NCI-H446 treated with DMSO at 0.1 percent for 48 hours (cell line): ENCODE measurements at places on chromosomes 2 and 18.

DNA sequence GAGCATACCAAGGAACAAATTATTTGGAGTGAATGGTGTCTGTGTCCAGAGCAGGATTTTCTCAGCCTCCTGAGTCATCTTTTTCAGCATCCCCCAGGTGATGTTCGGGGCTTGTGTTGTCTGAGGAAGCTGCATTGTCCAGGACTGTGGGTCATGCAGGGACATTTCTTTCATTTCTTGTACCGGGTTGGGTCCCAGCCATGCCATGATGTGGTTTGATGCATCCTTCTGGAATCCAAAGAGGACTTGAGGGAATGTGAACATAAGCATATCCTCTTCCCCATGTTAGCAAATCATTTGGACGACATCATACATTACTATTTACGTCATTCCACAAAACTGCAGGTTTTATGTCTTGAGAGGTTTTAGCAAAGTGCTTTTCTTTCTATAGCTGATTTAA, 797.8 kb downstream of the CCDC85A start:
- DNase-seq = no peak

GRCh38 chr2:101980368-101980767, 11.4 kb upstream of the IL1R2 start:
- no peak for DNase-seq

DNA sequence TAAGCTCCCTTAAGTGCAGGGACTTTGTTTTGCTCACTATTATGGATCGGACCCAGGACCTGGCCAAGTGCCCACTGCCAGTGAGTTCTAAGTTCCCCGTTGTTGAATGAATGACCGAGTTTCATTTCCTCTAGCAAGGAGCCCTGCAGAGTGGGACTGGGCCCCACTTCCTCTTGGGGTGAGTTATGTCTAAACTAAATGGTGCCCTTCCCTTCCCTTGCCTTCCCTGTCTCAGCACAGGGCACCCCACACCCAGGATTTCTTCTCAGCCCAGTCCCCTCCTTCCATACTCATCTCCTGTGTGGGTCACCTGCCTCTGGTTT, 195.3 kb upstream of the HS6ST1 start:
- DNase-seq = no peak

- no peak for DNase-seq
Observed at GRCh38 chr18:34991152-34991551, 50.1 kb upstream of the MAPRE2 start.

DNA sequence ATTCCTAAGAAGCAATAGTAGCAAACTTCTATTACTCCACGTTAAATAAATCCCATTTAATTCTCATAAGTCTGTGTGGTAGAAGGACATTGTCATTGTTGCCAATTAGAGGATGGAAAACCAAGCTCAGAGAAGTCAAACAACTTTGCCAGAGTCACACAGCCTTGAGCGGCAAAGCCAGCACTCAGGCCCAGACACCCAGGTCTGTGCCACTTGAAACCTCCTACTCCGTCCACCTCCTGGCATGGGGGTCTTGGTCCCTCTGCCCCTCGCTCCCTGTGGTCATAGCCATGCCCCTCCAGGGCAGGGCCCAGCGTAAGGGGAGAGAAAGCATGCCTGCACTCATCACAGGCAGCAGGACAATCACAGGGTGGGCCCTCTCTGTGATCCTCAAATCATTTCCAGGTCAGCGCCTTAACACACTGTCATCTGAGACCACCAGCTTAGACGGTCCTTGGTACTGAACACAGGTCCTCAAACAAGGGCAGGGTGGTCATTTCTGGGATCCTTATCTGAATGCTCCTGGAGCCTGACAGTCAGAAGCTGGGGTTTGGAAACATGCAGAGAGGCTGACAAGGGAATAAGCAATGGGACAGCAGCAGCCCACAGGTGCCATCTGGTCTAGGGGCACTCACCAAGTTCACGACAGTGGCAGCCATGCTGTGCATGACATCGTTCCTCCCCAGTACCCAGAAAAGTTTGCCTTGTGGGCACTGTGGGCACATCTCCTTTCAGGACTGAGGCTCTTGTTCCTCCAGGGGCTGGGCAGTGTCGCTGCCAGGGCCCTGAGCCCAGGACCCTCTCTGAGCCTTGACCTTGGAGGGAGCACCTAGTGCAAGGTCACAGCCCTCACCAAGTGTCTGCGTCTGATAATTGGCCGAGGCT, 38.2 kb downstream of the FAM178B start:
- DNase-seq = no peak

GRCh38 chr2:186009341-186009740, 270.7 kb downstream of the FSIP2 start:
- no peak for DNase-seq

DNA sequence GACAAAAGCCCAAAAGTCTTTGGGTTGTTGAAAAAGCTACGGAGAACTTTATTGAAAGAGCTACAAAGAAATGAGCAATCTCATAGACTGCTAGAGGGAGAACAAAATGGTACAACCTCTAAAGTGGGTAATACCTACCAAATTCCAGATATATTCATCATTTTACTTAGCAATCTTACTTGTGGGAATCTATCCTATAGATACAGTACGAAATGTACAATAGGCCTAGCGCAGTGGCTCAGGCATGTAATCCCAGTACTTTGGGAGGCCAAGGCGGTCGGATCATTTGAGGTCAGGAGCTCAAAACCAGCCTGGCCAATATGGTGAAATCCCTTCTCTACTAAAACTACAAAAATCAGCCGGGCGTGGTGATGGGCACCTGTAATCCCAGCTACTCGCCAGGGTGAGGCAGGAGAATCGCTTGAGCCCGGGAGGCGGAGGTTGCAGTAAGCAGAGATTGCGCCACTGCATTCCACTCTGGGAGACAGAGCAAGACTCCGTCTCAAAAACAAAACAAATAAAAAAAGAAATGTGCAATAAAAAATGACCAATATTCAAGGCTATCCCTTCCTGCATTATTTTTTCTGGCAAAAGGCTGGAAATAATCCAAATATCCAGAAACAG, 10.1 kb downstream of the EXOC6B start:
- DNase-seq = no peak

GRCh38 chr18:13502585-13502984, 223.8 kb downstream of the FAM210A start:
- DNase-seq = no peak

- no peak for DNase-seq
Observed at GRCh38 chr2:215851082-215851481, 162.3 kb downstream of the MREG start.

DNA sequence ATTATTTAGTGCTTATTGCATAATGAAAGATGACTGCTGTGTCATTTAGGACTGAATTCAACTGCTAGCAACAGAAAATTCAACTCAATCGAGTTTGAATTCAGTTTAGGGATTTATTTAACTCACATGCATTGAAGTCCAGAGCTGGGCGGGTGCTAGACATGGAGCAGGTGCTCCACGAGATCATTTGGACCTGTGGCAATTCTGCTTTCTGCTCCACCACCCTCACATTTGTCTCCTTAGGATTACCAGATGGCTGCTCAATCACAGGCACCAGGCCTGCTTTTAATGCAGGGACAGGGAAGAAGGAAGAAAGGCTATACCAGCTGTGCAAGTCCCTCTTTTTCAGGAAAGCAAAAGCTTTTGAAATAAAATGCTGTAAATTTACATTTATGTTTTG, 572.9 kb upstream of the SLC8A1 start:
- no peak for DNase-seq

GRCh38 chr2:37059841-37060240, 24.3 kb downstream of the HEATR5B start:
- no peak for DNase-seq

DNA sequence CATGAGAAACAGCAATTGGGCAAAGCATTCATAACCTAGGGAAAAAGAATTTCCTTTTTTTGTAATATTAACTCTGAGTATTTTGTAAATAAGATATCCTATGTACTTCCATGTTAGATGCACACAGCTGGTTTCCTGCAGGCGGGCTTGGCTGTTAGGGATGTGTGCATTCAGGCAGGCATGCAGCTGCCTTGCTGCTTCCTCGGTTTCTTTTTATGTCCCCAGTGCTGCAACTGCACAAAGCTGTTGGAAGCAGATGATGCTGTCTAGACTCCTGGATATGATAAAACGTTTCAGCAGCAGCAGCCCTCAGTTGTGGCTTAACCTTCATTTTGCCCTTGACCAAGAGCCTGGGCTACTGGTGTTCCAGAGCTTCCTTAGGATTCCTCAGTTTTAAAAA, 89.4 kb upstream of the EML6 start:
- DNase-seq = no peak

GRCh38 chr18:46070232-46070631, 1.8 kb downstream of the PSTPIP2 start:
- no peak for DNase-seq

GRCh38 chr2:72527424-72527823, 298.4 kb downstream of the EXOC6B start:
- no peak for DNase-seq

GRCh38 chr2:165952085-165952484, 1.5 kb downstream of the TTC21B start:
- no peak for DNase-seq

GRCh38 chr2:47735912-47736311, 47.0 kb upstream of the MSH6 start:
- DNase-seq = no peak

DNA sequence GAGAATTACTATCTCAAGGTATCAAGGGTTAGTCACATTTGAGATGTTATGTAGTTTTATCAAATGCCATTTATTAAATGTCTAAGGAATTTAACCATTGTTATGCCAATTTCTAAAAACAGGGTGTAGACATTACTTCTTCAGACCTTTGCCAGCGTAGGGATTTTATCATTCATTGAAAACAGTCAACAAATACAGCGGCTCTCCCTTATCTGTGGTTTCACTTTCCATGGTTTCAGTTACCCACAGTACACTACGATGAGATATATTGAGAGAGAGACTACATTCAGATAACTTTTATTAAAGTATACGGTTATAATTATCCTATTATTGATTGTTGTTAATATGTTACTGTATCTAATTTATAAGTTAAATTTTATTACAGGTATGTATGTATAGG, 234.7 kb downstream of the TMX3 start:
- DNase-seq = no peak

GRCh38 chr2:10547663-10548376, 99.7 kb upstream of the ODC1 start:
- DNase-seq = no peak

DNA sequence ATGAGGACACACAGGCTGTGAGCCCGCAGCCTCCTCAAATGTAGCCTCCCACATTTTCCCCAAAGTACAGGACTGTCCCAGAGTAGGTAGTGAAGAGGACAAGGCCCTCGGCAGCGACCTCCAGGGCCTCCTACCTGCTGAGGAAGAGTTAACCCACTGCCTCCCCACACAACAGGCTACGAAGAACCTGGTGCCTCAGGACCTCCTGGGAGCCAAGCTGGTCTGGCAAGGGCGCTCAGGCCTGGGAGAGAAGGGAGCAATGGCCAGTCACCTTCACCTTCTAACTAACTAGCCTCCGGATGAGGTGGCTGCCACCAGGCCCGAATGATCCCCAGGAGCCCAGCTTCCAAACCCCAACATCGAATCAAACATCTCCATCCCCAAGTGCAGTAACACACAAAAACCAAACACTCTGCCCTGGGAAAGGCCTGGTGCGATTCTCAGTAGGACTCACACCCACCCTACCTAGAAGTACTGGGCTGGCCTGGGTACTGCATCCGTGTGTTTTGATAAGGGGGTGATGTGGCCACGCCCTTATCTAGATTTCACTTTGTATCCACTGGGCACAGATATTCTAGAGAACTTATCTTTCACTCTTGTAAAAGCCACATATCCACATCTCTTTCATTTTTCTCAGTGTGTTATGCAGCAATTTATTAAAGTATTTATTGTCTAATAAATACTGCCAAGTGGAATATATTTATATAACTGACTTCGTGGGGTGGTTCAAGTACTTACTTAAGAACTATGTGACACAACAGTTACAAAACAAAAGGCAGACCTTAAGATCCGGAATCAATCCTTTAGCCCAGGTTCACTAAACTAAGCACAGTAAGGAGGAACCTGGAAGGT, 9.7 kb downstream of the ERFE start:
- DNase-seq = no peak

- DNase-seq = no peak
Observed at GRCh38 chr18:4813708-4814107, 358.6 kb upstream of the DLGAP1 start.

DNA sequence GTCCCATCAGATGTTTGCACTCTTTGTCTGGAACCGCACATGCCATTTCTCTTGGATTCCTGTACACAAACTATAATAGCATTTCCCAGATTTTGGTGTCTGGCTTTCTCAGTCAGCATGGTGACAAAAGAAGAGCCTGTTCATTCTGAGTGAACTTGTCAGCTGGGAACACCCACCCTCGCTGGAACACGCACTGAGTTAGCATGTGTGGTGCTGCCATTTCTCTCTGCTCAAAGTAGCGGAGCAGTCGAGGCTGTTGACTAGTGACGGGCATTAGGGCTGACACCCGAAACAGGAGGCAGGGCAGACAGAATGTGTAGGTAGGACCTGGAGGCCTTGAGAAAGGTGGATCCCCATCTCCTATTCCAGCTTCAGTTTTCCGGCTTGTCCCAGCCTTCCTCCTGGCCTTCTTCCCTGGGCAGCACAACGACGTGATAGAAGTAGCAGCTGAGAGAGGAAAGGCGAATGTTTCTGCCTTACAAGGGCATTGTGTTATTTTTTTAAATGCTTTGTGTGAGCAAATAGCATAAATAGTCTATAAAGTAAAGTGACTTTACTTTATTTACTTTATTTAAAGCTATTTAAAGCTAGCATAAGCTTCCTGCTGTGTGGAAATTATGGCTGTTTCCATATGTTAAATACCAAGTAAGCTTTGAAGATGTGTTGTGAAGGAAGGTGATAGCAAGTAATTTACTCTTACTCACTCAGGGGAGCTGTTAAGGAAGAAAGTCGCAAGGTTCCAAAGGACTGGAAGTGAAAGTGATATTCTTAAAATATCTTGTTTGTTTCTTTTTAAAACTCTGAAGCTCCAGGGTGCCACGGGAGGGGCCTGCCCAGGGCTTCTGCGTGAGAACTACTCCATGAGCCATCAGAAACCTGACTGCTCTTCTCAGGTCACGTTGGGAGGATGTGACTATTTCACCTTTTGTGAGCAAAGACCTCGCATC, 272.6 kb downstream of the NEDD4L start:
- DNase-seq = no peak

GRCh38 chr2:233477548-233478433, 88.8 kb downstream of the USP40 start:
- DNase-seq = no peak

DNA sequence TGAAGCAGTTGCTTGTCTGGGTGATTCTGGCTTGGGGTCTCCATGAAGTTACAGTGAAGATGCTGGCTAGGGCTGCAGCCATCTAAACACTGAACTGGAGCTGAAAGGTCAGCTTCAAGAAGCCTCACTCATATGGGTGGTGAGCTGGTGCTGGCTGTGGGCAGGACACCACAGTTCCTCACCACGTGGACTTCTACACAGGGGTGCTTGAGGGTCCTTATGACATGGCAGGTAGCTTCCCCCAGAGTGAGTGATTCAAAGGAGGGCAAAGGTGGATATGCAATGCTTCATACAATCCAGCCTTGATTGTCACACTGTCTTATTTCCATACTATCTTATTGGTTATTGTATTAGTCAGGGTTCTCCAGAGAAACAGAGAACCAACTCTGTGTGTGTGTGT, 6.0 kb downstream of the CD302 start:
- DNase-seq = no peak

- DNase-seq = no peak
Observed at GRCh38 chr18:57060814-57061213, 86.1 kb upstream of the BOD1L2 start.

- no peak for DNase-seq
Observed at GRCh38 chr2:98468621-98469236, 24.1 kb downstream of the INPP4A start.
